Activated CD8-positive, alpha-beta T cell treated with anti-CD3 and anti-CD28 coated beads, Interleukin-2, amount 10 ng/mL, durations not matched to agents 7 days and 5 days (primary cell): ENCODE measurements at places on chromosomes 12 and 14.

DNA sequence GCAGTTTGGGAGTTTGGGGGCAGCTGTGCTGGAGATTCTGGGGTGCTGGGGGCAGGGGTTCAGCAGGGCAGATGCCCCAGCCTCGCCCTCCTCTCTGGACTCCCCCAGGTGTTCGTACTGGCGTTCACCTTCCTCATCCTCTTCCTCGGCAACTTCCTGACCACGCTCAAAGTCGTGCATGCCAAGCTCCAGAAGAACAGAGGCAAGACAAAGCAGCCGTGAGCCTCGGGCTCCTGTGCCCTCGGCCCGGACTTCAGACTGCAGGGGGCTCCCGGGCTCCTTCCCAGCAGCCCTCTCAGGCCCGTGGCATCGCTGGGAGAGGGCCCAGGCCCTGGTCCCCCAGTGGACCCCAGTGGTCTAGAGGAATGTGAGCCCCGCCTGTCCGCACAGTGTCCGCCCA lies 18.0 kb downstream of the RHOF start:
- no peak for DNase-seq

DNA sequence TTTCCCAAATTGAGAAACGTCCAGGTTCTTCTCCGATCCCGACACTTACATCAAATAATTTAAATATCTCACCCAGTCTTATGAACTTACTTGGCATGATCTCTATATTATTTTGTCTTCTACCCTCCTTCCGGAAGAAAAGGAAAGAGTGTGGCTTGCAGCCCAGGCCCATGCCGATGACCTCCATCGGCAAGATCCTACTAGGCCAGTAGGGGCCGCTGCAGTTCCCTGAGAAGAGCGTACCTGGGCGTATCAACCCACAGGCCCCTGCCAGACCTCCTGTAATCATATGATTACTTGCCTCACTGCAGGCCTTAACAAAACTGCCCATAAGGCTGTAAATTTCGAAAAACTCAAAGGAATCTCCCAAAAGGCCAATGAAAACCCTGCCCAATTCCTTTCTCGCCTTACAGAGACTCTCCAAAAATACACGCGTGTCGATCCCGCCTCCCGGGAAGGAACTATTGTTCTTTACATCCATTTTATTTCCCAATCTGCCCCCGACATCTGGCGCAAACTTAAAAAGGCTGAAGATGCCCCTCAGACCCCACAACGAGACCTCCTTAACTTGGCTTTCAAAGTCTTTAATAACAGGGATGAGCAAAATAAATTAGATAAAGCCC lies 69.6 kb downstream of the MOK start:
- DNase-seq = peak; percentile 85

GRCh38 chr14:90560558-90560957 lies 163.7 kb downstream of the CALM1 start:
- DNase-seq = no peak

GRCh38 chr14:103190741-103191140 lies 67.5 kb downstream of the TNFAIP2 start:
- no peak for DNase-seq

- no peak for DNase-seq
These were observed 43.6 kb upstream of the NID2 start for GRCh38 chr14:52112336-52113018.

DNA sequence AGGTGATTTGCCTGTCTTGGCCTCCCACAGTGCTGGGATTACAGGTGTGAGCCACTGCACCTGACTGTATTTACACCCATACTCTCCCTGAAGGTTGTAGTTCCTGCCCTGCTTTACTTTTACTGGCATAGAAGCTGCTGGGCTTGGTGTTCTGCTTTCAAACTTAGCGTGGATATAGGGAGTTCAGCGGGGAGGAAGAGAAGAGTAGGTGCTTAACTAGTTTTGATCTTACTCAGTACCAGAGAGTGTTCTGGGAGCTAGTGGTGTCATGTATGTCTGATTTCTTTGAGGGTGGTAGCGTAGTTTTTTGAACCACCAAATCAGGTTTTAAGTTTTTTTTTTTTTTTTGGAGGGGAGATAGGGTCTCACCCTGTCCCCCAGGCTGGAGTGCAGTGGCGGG lies 13.8 kb downstream of the RCOR1 start:
- no peak for DNase-seq

DNA sequence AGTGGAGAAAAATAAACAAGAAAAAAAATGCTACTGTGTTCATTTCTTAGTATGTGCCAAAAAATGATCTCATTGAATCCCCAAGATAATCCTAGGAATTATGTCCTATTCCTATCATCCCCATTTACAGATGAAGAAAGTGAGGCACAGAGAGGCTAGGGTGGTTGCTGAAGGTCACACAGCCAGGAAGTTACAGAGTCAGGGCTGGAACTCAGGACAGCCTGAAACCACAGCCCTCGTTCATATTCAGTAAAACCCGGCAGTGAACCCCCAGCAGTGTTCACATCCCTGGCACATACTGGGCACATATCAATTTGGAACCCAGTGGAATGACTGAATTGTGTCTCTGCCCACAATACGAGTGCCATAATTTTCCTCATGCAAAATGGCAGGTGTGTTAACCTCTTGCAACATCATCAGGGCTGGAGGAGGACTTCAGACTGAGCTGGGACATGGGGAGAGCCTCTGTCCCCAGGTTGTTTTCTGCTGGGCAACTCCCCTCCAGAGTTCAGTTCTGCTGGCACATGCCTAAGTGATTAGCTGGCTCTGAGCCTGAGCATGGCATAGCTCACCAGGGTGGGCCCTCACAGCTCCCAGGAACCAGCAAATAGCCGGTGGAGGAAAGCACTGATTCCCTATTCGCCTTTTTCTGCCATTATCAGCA lies 2.0 kb upstream of the PPP1CC start:
- DNase-seq = no peak

DNA sequence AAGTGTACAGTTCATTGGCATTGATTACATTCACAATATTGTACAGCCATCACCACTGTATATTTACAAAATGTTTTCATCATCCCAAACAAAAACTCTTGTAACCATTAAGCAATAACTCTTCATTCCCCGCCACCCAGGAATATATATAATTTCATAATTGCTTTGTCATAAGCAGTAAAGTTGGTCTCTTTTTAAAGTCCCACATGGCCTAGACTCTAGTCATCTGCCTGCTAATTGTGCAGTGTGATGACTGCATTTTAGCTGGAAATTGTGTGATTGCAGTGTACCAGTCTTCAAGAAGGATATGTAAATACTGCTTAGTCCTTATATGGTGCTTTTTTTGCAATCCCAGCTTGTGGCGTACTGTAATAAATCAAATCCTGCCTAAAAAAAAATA lies 75.1 kb upstream of the ATP2A2 start:
- DNase-seq = no peak

DNA sequence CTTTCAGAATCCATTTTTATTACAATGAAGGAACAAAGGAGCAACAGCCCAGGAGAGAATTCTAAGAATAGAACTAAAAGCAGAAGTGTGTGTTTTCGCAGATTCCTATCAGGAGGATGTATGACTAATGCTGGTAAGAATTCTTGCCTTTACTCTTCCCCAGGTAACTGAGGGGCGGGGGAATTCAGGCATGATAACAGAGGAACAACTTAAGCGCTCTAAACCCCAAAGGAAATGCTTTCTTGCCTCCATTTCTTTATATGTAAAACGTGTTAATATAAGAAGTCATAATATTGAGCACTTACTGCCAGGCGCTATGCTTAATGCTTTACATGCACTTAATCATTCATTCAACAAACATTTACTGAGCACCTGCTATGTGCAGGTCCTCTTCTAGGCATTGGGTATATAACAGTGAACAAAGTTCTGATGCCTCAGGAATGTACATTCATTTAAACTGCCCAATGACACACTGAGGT lies 4.5 kb downstream of the HCAR1 start:
- DNase-seq = no peak

GRCh38 chr14:21262410-21262809 lies 6.8 kb downstream of the HNRNPC start:
- DNase-seq = no peak

DNA sequence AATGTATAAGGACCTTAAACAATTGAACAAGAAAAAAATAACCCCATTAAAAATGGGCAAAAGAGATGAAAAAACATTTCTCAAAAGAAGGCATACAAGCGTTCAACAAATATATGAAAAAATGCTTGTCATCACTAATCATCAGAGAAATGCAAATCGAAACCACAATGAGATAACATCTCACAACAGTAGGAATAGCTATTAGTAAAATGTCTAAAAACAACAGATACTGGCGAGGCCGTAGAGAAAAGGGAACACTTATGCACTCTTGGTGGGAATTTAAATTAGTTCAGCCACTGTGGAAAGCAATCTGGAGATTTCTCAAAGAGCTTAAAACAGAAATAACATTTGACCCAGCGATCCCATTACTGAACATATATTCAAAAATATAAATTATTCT lies 769.8 kb upstream of the MGAT4C start:
- DNase-seq = no peak

- no peak for DNase-seq
These were observed 85.3 kb downstream of the DPF3 start for GRCh38 chr14:72808564-72808963.

DNA sequence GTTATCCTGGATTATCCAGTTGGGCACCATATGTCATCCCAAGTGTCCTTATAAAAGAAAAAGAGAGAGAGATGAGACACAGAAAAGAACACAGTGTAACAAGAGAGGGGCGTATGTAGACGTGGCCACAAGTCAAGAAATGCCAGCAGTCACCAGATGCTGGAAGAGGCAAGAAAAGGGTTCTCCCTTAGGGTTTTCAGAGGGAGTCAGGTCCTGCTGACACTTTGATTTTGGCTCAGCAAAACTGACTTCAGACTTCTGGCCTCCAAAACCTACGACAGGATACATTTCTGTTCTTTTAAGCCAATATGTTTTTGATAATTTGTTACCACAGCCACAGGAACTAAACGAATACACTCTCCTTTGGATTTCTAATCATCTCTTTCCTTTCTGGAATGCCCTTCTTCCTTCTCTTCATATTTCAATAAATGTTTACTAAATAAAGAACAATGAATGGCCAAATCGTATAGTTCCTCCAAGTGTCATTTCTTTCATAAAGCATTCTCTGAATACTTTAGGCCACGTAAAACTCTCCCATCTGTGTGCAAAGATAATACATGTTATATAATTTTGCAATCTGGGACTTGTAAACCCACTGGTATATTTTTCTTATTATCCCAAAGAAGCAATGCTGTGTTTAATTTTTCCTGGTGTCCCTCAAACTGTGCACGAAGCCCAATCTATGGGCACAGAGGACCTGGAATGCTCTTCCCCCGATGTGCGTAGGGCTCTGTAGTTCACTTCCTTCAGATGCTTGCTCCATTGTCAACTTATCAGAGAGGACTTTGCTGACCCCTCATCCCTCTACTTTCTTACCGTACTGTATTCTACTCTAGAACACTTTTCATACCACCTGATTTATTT lies 303.6 kb downstream of the CEP128 start:
- DNase-seq = no peak

DNA sequence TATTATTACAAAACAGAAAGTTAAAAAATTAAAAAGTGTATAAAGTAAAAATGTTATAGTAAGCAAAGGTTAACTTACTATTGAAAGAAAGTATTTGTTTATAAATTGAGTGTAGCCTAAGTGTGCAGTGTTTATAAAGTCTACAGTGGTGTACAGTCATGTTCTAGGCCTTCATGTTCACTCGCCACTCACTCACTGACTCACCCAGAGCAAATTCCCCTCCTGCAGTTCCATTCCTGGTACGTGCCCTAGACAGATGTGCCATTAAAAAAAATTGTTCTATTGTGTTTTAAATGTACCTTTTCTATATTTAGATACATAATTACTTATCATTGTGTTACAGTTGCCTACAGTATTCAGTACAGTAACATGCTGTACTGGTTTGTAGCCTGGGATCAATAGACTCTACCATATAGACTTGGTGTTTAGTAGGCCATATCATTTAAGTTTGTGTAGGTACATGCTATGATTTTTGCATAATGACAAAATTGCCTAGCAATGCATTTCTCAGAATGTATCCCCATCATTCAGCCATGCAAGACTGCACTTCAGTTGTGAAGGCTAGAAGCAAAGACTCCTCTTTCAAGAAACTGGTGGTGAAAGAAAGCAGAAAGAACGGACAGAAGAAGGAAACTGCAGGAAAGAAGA lies 100.6 kb downstream of the DACT1 start:
- no peak for DNase-seq
